ENCODE measurements at places on chromosomes 7 and 10. TPM values are rescaled to one million over a fixed set of nuclear protein-coding genes. Genes with fewer than 3 reads are reported as not detected.

DNA sequence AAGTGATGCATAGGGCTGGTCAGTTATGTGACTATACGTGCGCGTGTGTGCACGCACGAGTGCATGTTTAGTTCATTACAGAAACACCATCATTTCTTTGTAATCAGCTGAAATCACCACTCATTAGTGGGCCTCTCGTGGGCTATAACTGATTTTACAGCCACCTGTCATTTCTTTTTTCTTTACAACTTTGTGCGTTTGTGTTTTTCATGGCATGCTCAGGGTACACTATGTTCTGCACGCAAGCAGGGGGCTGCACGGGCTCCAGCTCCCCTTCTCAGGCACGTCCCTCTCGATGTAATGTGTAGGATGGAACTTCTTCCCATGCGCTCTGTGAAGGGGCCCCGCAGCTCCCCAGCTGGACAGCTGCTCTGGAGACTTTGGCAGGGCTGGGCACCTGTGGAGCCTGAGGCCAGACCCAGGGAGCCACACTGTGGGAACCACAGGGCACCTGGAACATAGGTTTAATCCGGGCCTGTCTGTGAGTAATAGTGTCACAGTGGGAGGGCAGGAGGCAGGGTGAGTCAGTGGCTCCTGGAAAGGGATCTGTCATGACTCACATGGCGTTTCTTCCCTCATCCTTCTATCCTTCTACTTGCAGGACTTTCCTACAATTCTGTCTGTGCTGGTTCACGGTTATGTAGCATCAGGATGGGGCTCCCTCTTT, 4.9 kb downstream of the GCK start:
- no peak for DNase-seq

GRCh38 chr10:52135101-52135500, 179.0 kb upstream of the DKK1 start:
- no peak for DNase-seq

JAZF1 gene
- total RNA-seq: 36.1 TPM

MOGAT3 gene
- total RNA-seq: not detected

CRYGN gene
- not detected for total RNA-seq

- DNase-seq: no peak
Observed at GRCh38 chr10:7819121-7819460, 786 bp downstream of the TAF3 start.

DNA sequence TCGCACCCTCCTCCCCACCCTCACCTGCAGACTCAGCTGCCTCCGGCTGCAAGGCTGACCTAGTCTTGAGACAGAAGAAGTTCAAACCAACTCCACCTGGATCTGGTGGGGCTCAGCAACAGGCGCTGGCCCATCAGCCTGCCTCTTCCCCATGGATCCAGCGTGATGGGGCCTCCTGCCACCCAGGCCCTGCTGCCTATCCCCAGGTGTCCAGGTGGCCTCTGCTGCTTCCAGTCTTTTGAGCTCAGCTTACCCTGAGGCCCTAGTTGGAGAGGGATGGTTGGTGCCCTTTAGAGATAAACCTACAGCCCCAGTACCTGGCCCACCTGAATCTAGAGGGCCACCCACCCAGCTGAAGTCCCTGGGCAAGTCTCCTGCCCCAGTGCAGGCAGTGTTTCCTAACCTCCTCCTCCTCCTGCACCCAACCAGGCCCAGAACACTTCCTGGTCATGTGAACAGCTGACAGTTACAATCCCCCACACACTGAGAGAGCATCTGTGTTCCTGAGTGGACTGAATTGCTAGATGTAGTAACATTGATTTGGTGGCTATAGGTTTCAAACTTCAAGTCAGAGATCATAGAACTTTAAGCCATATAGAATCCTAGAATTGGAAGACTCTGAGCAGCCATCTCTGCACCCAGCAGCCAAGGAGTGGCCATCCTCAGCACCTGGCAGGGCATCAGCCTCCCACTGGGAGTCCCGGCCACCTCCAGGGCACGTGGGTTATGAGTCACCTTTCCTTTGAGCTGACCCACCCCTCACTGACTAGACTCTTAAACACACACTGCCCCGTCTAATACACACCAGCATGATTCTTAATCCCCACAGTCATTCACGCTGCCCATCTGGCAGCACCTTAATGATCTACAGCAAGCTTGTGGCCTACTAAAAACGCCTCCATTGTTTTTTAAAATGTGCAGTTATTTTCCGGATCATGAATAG, 51.9 kb downstream of the ALOX5 start:
- peak; percentile 71 for DNase-seq

GRCh38 chr7:99422625-99423024, 13.9 kb downstream of the BUD31 start:
- no peak for DNase-seq

DNA sequence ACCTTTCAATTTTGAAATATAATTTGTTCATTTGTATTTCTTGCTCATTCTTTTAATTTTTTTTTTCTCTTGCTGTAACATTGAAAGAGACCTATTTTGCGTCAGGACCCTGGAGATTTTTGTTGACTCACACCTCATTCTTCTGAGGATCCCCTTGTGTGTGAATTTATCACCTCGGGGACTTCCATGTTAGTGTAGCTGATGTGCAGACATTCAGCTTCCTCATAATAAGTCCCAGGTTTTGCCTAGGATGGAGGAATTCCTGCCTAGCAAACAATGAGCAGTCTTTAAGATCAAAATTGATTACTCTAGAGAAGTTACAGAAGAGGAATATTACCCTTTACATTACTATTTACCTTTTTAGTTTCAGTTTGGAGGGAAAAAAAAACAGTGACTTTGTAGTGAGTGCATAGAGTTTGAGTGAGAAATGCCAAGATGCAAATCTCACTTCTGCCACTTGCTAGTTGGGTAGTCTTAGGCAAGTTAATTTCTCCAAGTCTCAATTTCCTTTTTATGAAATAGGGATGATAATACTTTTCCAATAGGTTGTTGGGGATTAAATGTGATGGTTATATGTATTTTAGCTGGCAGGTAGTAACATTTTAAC, 14.3 kb downstream of the TES start:
- no peak for DNase-seq

DNA sequence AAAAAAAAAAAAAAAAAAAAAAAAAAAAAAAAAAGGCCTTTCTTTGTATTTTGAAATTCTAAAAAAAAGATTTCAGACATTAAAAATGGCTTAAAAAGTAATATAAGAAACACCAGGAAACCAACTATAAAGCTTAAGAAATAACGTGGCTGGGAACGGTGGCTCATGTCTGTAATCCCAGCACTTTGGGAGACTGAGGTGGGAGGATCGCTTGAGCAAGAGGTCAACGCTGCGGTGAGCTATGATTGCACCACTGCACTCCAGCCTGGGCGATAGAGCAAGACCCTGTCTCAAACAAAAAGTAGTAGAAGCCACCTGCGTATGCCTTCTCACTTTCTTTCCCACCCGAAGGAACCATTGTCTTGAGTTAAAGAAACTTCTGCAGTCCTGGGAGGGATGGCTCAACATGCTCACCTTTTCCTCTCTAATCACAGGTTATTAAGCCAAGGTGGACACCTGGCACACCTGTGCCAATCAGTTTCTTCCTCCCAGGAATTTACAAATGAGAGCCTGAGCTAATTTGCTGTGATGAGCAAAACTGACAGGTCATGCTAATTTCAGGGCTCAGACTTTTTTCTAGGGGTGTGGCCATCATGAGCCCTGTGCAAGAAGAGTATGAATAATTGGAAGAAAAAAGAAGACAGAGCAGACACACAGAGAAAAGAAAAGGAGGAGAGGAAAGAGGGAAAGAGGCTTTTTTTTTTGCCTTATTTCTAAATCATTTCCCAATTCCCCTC, 72.0 kb upstream of the PARD3 start:
- no peak for DNase-seq

GRCh38 chr7:66143876-66144332, 29.3 kb downstream of the CRCP start:
- no peak for DNase-seq

DNA sequence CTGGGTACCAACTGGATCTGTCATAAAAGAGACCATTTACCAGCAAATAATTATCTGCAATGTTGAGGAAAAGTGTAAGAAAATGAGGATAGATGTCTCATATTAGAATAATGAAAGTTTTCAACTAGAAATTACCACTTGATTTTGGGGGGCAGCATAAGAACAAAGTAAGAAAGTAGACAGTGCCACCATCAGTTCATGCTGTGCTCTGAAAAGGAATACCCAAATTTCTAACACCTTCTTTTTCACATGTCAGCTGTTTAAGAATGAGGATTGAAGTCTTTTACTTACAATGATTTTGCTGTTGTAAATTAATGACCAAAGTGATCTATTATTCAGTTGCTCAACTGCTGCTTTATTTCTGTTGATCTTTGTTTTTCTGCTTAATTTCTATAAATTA, 578.3 kb downstream of the ETV1 start:
- no peak for DNase-seq

FGFR2 gene
- 54.0 TPM for total RNA-seq

PNLIPRP1 gene
- not detected for total RNA-seq

- peak; percentile 58 for DNase-seq
Observed at GRCh38 chr10:78600121-78600665, 468.6 kb upstream of the ZMIZ1 start.

- no peak for DNase-seq
Observed at GRCh38 chr7:158263964-158264748, 323.5 kb downstream of the PTPRN2 start.

HOXA3 gene
- total RNA-seq: 3.9 TPM

DNA sequence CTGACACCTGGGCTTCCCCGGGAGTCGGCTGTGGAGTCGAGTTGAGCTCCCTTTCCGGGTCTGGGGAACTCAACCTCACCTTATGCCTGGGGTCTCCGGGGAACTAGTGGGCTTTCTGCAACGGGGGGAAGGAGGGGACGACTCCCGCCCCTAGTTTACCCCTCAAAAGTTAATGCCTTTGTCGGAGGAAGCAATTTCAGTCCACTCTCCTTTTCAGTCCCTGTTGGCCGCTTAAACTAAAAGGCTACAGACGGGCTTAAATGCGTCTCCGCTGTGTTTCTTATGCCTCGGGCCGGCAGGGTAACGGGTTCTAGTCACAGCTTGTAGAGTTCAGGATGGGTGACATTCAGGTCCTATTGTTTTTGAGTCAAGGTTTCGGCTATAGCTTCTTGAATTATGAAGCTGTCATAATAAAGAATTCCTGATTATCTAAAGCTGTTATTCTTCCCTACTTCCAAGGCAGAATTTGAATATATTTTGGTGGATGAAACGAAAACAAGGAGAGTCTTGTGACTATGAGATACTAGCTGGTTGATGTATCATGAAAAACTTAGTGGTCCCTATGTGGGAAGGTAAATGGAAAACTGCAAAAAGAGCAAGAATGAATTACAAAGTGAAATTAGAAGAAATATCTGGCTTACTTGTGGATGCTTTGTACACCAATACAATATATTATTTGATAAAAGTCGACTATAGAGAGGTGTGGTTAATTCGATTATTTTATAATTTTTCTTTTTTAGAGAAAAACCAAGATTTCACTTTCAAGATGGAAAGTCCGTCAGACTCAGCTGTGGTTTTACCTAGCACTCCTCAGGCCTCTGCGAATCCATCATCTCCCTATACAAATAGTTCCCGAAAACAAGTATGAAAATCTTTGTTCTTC, 495 bp downstream of the SFR1 start:
- no peak for DNase-seq

- no peak for DNase-seq
Observed at GRCh38 chr10:125479059-125479458, 203.9 kb downstream of the TEX36 start.

DNA sequence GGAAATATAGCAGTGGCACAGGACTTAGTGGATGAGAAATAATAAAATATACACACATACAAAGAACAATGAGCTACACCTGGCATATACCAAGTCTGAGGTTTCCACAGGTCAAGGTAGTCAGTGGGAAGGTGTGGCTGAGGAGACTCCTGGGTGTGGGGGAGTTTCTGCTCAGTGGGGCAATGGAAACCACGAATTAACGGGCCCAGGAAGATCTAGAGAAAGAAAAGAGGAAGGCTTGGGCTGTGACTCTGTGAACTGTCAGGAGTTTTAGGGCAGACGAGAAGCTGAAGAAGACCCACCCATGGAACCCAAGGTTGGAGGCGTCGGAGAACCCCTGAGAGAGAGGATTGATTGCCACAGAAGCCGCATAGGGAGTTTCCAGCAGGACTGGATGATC, 196.5 kb downstream of the HERPUD2 start:
- no peak for DNase-seq

HYAL4 gene
- total RNA-seq: 0.49 TPM

FANK1 gene
- total RNA-seq: 6.6 TPM

- DNase-seq: no peak
Observed at GRCh38 chr7:27930910-27931476, 191.0 kb downstream of the TAX1BP1 start.

GRCh38 chr7:9761224-9761623, 1212.4 kb upstream of the PHF14 start:
- DNase-seq: no peak

ATAD1 gene
- total RNA-seq: 44.7 TPM

- no peak for DNase-seq
Observed at GRCh38 chr10:118730756-118731456, 23.9 kb downstream of the CACUL1 start.

NPTX2 gene
- total RNA-seq: 13.0 TPM

IGF2BP3 gene
- 11.8 TPM for total RNA-seq

ADCYAP1R1 gene
- 12.0 TPM for total RNA-seq

KDM7A gene
- 24.6 TPM for total RNA-seq

MYH16 gene
- total RNA-seq: not detected

DNAJC30 gene
- total RNA-seq: 7.1 TPM

- peak; percentile 90 for DNase-seq
Observed at GRCh38 chr7:131106681-131107336, 220.9 kb upstream of the MKLN1 start.

PDIA4 gene
- total RNA-seq: 69.5 TPM

- DNase-seq: no peak
Observed at GRCh38 chr7:90965211-90965610, 299.0 kb upstream of the FZD1 start.
